ENCODE measurements at places on chromosomes 7 and 10.

DNA sequence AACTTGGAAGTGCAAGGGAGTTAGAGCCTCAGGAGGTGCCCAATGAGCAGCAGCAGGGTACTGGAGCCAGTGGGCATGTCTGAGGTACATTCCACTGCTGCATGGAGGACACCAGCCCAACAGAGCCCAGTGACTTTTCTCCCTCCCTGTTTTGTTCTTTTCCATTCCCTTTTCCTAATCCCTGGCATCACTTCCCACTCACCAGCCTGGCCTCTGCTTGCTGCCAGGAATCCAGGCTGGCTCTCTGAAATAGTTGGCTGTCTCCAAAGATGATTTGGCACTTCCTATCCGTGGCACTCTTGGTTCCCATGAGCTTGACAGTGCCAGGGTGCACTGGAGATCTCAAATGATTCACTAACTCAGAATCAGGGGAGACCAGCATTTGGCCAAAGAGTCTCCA lies 97.7 kb upstream of the ZPBP start:
- DNase-seq: no peak

DNA sequence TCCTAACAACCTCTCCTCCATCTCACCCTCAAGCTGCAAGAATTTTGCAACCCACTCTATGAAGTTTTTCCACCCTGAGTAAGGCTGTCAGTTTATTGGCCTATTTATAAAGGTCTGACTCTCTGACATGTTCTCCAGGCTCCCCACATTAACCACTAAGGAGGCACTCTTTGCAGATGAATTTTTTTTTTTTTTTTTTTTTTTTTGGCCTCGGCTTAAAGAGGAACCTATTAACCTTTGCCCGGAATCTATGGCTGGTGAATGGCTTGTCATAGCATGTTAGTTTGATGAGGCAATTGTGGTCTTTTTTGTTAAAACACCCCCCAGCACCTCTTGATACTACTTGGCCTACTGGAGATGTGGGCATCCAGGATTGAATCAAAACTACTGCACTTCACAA lies 57.1 kb downstream of the TBXAS1 start:
- DNase-seq: no peak

- no peak for DNase-seq
These were observed 77.3 kb downstream of the JMJD1C start for GRCh38 chr10:63388421-63389031.

GRCh38 chr7:45219801-45220435 lies 62.3 kb downstream of the RAMP3 start:
- DNase-seq: no peak

GRCh38 chr10:32957341-32958084 lies 517 bp downstream of the ITGB1 start:
- no peak for DNase-seq

DNA sequence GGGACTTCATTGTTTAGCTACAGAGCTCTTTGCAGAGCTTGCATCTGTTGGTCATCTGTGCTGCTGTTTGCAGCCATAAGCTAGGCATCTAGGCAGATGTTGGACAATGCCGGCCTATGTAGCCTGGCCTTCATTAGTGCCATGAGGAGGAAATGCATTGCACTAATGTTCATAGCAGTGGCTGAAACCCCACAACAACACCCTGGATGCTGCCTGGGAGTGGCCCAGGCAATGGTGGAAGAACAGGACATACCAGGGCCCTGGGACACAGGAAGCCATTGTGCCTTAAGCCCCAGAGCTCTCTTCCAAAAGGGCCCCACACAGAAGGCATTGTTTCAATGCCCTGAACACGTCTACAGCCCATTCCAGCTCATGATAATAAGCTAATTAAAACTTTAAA lies 131.5 kb upstream of the LYZL1 start:
- DNase-seq: no peak

DNA sequence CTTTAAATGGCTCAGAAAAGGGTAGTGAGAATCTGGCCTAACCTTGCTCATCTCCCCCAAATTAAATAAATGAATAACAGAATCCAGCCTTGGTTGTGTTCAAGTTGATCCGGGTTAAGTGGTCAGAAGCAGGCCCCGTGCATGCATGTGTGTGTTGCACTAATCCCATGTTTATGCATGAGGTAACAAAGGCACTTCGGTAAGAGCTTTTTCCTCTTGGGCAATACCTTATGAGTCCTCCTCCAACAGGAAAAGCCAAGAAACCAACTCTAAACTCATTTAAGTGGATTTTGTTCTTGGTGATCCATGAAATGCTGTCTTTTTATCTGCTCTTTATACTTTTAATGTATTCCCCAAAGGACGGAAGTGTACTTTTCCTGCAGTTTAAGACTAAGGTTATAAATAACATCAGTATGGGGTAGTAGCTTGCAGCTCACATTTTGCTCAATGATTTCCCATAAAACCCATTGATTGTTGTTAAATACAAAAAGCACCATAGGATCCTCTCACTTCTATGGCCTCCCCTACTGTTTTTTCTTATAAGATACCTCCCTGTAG lies 104.9 kb upstream of the YAE1 start:
- no peak for DNase-seq

GRCh38 chr10:66837990-66838389 lies 87.8 kb upstream of the LRRTM3 start:
- DNase-seq: no peak

DNA sequence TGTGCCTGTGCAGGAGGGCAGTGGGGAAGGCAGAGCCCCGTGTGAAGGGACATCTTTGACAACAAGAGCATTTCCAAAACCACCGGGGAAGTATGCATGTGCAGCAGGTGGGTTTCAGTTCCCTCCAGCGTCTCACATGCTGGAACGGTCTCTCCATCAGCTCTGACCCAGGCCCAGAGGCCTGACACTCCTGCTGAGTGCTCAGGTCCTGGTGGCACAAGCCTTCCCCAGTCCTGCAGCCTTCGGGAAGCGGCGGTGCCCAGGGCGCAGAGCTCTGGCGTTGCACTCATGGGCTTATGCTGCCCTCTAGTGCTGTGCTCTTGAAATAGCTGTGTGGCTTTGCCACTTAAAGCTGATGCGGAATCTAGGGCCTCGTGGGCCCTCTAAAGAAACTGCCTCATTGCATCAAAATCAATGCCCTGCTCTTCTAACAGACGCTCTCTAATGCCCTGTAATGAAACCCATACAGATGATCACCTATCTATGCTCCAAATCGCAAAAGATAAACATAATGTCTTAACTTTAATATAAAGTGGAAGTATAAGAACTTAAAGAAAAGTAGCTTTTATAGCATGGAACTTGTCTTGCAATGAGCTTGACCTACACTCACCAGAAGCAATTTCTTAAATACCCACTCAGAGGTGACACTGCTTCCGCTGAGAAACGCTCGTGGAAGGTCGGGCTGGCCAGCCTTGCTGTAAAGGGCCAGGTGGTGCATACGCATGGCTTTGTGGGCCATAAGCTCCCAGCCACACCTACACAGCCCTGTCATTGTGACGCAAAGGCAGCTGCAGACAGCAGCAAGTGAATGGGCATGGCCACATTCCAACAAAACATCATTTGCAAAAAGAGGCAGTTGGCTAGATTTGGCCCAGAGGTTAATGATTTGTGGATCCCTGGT lies 38.6 kb downstream of the CLRN3 start:
- peak; percentile 1 for DNase-seq

DNA sequence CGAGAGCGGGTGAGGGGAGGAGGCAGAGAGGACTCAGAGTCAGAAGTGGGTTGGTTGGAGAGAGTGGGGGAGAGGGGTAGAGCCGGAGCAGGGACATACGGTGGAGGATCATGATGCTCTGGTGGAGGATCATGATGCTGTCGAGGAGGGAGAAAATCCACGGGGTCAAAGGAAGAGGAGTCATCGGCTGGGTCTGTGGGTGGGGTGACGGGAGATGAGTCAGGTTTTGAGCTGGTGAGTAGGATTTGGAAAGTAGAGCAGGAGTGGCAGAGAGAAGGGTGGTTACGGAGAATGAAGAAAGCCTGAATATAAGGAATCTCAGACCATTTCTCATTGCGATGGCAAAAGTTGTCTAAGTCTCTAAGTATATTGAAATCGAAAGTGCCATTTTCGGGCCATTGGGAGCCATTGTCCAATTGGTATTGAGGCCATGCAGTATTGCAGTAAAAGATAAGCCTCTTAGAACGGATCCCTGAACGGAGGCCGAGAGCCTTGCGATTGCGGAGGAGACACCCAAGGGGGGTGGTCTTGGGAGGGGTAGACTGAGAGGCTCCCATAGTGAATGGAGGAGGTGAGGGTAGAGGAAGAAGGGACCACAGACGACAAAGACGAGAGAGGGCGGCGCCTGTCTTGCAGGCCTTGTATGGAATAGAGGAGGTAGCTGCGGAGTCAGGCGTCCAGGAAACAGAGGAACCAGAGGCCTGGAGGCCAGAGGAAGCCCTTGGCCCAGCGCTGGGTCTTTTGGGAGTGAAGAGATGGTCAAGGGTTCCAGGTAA lies 23.8 kb downstream of the SCIN start:
- no peak for DNase-seq

GRCh38 chr10:9895453-9895852 lies 1122.2 kb upstream of the CELF2 start:
- no peak for DNase-seq

DNA sequence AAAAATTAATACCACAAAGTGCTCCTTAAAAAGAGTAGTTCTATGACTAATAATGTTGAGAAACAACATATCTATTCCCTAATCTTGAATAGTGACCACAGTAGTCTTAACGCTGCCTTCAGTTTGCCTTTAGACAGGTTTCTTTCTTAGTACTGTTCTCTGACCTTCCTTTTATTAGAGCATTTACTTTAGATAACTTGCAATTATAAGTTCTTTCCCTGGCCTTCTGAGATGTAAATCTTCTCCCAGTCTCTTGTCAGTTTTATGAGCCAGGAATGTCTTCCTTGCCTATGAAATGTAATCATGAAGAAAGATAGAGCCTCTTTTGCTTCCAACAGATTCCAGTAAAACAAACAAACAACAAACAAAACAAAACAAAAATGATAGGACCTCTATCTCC lies 1119.8 kb upstream of the LRRTM3 start:
- DNase-seq: no peak

GRCh38 chr7:98488167-98488566 lies 87.3 kb upstream of the BAIAP2L1 start:
- no peak for DNase-seq

DNA sequence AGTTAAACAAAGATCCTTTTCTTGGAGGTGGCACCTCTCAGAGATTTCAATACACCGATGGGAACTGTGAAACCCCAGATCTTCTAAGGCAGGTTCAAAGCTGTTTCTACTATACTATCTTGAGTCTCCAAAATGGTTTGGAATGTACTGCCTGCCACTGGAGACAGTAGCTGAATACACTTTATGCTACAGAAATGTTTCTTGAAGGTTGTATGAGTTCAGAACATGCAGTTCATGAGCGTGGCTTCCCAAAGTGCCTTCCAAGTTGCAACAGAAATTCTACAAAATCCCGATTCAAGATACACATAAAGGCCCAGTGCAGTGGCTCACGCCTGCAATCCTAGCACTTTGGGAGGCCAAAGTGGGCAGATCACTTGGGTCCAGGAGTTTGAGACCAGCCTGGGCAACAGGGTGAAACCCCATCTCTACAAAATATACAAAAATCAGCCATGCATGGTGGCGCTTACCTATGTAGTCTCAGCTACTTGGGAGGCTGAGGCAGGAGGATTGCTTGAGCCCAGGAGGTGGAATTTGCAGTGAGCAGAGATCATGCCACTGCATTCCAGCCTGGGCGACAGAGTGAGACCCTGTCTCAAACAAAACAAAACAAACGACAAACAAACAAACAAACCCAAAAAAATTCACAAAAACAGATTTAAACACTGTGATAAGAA lies 36.3 kb downstream of the FAM171A1 start:
- DNase-seq: no peak

GRCh38 chr10:102674566-102674965 lies 30.3 kb downstream of the TRIM8 start:
- DNase-seq: no peak

DNA sequence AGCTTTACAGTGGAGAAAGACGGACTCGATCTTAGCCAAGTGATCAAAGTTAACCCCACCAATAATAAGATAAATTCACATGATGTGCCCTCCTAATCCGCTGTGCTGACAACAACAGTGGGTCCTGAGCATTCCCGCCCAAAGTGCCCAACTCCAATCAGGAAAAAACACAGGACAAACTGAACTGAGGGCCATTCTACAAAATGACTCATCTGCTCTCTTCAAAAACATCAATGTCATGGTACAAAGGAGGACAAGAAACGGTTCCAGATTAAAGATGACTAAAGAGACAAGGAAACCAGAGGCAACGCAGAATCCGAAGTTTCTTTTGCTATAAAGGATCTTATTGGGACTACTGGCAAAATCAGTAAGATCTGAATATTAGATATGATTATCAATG lies 79.4 kb downstream of the CTBP2 start:
- no peak for DNase-seq

DNA sequence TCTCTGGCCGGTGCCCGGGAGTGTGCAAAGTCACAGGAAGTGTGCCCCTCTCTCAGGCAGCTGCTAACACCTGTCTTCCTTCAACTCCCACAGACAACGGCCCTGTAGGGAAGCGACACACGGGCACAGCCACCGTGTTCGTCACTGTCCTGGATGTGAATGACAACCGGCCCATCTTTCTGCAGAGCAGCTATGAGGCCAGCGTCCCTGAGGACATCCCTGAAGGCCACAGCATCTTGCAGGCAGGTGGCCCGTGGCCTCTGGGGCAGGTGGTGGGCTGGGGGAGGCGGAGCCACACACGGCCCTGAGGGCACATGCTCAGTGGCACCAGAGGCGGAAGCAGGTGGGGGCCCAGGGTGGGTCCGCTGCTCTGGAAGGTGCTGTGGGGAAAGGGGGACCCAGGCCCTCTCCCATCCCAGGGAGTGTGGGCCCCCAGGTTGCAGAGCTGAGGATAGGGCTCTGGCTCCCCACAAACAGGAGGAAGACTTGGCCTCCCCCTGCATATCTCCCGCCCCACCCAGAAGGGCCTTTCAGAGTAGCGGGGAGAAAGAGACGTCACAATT lies 6.9 kb downstream of the C10orf105 start:
- DNase-seq: no peak

GRCh38 chr7:151330661-151331060 lies 11.0 kb upstream of the NUB1 start:
- DNase-seq: no peak

GRCh38 chr7:111173990-111174389 lies 83.1 kb downstream of the LRRN3 start:
- DNase-seq: peak; percentile 60

GRCh38 chr7:108086546-108086945 lies 43.6 kb downstream of the LAMB4 start:
- DNase-seq: no peak

GRCh38 chr10:124696446-124697392 lies 47.5 kb downstream of the FAM53B start:
- no peak for DNase-seq

GRCh38 chr10:10477844-10478243 lies 539.8 kb upstream of the CELF2 start:
- DNase-seq: no peak

DNA sequence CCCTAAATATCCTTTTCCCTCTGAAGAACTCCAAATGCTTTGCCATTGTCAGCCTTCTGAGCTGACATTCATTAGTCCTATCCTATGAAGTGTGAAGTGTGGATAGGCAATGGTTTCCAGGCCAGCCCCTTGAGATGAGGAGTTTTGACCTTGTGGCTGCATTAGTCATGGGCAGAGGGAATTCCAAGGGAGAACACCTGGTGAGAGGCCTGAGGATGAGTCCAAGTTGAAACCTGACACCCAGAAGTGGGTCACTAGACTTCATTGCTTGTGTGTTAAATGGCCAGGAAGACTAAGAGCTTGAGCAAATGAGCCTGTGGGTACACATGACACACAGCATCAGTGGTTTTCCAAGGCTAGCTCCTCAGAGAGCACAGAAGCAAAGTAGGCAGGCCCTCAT lies 260.8 kb downstream of the SKAP2 start:
- DNase-seq: no peak

- DNase-seq: no peak
These were observed 149.8 kb downstream of the AMPH start for GRCh38 chr7:38481401-38481800.

Data from SHP77 treated with DMSO at 0.1 percent for 48 hours (cell line).